ENCODE measurements at places on chromosomes 4 and X.

DNA sequence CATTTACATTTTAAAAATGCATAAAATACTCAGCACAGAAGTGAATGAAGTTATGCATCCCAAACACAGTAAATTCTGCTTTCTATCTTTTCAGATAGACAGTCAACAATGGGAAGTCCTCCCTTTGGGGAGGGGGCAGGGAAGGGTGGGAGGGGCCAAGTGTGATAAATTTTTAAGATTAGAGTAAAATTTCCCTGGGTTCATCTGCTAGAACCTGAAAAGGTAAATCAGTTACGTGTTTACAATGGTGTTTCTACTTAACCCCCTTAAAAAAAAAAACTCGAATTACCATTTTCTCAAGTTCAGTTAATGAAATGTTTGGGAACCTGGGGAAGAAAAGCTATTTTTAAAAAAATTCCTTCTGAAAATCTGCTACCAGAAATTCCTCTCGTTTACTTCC is 9.1 kb downstream of the PITX2 start:
- DNase-seq: no peak

GRCh38 chrX:147859666-147860065 is 52.1 kb upstream of the FMR1 start:
- DNase-seq: no peak

GRCh38 chrX:106150701-106151100 is 17.4 kb upstream of the PWWP3B start:
- DNase-seq: no peak

DNA sequence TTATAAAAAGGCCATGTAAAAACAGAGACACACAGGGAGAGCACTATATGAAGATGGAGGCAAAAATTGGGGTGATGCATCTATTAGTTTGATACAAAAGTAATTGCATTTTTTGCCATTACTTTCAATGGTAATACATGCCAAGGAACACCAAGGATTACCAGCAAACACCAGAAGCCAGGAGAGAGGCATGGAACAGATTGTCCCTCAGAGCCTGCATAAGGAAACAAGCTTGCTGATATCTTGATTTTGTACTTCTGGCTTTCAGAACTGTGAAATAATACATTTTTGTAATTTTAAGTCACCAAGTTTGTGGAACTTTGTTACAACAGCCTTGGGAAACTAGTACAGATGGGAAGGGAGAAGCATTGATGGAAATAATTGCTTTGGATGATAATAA is 45.6 kb upstream of the BOD1L1 start:
- no peak for DNase-seq

GRCh38 chrX:2698604-2699003 is 7.5 kb downstream of the CD99 start:
- no peak for DNase-seq

DNA sequence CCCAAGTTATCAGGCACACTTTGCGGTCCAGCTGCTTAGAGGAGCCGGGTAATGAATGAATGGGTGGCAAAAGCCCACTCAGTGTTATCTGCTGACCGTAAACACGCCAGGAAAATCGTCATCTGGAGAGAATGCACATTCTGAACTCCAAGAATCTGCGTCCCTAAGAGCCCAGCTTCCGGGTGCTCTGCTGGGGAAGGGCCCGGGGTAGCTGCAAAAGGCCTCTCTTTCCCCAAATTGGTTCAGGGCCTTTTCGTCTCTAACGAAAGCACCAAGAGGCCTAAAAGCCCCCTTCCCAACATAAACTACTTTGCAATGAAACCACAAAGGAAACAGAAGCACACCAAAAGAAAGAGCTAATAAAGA is 1.6 kb upstream of the SFRP2 start:
- no peak for DNase-seq

GRCh38 chr4:149136951-149137620 is 678.6 kb downstream of the IQCM start:
- DNase-seq: no peak

DNA sequence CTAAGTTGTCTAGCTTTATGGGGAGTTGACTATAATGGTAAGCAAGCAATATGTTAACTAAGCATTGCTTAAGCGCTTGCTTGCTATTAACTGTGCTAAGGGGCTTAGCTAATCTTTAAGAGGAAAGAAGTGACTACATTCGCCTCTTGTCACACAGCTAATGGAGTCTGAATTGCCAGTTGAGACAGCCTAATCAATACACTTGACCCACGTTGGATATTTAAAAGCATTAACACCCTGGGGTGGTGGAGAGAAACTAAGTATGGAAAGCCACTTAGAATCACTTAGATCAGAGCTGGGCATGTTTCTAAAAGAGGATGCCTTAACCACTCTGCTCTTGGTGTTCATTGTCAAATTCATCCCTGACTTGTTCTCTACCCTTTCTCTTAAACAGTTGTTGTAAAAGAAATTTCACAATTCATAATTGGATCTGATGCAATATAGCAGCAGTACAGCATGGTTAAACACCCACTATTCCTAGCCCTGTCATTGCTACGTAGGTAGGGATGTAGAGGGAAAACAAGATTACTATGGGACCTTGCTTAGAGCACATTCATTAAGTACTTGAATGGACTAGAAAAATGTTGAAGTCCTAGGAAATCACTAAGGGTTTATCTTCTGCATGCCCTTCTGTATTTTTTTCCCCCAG is 3.5 kb downstream of the ZAR1 start:
- DNase-seq: no peak

GRCh38 chrX:129698150-129698549 is 40.6 kb upstream of the XPNPEP2 start:
- DNase-seq: no peak

- no peak for DNase-seq
Observed at GRCh38 chrX:23380581-23380980, 45.9 kb downstream of the PTCHD1 start.

GRCh38 chr4:52635560-52635959 is 23.5 kb downstream of the USP46 start:
- no peak for DNase-seq

DNA sequence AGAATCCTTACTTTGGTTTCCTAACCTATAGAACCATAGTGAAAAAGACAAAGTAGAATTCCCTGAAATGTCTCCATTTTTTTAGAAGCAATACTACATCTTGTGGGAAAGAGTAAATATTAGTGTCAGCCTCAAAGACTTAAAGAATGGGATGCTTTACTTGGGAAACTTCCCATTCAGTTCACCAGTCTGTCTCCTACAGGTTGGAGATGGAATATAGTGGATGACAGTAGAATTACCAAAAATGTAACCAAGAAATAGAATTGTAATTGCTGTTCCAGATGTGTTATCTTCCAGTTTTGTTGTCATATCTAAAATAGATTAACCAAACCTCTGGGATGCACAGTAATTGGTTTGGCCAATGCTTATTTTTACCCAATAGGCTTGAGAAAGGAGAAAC is 338.6 kb upstream of the GRID2 start:
- DNase-seq: no peak

DNA sequence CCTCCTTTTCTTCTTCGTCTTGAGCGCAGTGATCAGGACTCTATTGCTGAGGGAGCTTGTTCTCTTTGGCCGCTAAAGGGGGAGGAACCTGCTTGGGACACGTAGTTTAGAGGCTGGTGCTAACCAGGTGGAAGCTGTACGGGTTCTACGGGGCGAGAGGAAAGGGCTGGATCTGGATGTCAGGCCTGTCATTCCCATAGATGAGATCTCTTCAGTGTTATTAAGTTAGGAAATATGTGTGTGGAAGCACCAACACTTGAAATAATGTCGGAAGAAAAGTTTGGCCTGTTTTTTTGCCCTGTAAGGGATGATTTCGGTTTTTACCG is 643 bp downstream of the SRP72 start:
- DNase-seq: no peak

GRCh38 chr4:36004204-36004851 is 240.0 kb downstream of the ARAP2 start:
- no peak for DNase-seq

- DNase-seq: no peak
Observed at GRCh38 chr4:76708971-76709771, 188.8 kb downstream of the SOWAHB start.

GRCh38 chr4:15001248-15001868 is 923 bp upstream of the CPEB2 start:
- no peak for DNase-seq

DNA sequence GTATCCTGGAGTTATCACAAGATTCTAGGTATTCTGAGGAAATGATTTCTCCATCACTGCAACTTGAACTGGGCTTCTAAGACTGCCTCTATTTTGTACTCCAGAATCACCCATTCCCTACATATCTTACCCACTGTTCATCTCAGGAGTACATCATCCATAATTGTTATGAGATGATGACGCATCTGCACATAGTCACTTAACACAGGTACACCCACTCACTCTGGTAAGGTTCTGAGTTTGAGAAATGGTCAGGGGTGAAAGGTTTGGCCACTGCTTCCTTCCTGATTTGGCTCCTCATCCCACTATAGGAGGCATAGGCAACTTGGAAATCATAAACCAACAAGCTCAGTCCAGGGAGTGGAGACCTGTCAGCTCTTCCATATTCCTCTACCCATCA is 143.9 kb downstream of the GLRA2 start:
- no peak for DNase-seq

DNA sequence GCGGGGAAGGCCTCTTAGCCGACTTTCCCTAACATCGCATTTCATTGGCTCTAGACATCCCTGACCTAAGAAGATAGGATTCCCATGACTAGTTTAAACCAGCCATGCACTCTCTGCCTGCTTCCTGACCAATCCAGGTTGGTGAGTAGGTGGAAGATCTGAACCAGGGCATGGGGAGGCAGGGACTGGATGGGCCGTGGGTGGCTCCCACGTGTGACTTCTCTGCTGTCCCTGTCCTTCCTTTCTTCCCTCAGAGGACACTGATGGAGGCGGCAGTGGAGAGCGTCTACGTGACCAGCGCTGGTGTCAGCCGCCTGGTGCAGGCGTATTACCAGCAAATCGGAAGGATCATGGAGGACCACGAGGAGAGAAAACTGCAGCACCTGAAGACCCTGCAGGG is 90.7 kb downstream of the EVC start:
- DNase-seq: no peak

DNA sequence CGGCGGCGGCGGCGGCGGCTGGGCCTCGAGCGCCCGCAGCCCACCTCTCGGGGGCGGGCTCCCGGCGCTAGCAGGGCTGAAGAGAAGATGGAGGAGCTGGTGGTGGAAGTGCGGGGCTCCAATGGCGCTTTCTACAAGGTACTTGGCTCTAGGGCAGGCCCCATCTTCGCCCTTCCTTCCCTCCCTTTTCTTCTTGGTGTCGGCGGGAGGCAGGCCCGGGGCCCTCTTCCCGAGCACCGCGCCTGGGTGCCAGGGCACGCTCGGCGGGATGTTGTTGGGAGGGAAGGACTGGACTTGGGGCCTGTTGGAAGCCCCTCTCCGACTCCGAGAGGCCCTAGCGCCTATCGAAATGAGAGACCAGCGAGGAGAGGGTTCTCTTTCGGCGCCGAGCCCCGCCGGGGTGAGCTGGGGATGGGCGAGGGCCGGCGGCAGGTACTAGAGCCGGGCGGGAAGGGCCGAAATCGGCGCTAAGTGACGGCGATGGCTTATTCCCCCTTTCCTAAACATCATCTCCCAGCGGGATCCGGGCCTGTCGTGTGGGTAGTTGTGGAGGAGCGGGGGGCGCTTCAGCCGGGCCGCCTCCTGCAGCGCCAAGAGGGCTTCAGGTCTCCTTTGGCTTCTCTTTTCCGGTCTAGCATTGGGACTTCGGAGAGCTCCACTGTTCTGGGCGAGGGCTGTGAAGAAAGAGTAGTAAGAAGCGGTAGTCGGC is 528 bp downstream of the FMR1 start:
- no peak for DNase-seq

- no peak for DNase-seq
Observed at GRCh38 chr4:125016892-125017299, 297.9 kb upstream of the FAT4 start.

DNA sequence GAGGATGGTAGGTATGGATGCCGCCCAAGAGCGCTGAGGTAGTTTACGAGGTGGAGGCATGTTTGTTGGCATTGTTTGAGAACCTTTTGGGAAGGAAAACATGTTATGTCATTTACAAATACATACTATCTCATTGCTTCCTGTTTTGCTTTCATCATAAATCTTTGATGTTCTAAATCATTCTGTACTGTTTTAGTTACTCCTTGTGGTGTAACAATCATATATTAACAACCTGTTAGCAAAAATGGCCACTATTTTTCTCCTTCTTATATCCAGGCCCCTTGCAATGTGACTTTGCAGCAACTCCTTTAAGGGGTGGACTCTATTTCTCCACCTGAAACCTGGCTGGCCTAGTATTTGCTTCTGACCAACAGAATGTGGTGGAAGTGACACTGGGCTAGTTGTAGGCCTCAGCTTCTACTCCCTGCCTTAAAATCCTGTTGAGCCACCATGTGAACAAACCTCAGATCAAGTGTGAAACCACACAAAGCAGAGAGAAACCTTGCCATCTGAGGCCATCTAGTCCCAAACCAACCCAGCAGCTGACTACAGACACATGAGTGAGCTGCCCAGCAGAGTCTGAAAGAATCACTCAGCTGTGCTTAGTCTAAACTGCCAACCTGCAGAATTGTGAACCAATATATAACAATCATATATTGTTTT is 15.8 kb upstream of the CXorf38 start:
- no peak for DNase-seq
